ENCODE measurements at places on chromosomes 2 and 18.

GRCh38 chr2:28269019-28269784 is 123.5 kb upstream of the FOSL2 start:
- no peak for DNase-seq

GRCh38 chr2:174142290-174142689 is 106.0 kb downstream of the OLA1 start:
- no peak for DNase-seq

DNA sequence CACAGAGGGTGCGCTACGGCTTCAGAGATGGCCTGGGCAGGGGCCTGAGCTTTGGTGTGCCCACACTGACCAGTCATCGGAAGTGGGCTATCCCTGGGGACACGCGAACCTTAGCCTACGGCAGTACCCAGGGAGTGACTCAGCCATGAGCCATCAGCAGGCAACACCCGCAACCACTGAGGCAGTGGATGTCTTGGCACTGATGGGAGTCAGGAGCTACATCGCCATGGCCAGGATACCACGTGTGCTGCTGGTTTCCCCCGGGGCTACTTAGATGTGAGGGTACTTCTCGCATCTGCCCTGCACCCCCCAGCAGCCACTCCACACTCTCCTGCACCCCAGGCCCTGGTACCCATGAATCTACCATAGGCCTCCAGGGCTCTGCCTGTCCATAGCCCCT is 12.8 kb upstream of the HPCAL1 start:
- peak; percentile 37 for DNase-seq

DNA sequence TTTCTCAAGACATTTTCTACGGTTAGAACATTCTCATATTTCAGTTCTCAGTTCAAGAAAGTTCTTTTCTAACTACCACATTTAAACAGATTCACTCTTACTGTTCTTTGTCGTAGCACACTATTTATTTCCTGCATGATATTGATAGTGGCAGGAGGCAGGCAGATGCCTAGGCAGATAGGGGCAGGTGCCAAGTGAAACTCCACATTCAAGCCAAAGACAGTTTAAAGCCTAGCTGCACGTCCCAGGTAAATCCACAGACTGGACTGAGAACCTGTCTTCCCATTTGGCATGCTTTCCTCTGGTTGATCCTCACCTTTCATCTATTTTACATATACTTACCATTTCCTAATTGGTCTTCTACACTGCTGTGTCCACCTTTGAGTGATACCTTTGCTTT is 359.3 kb downstream of the TMX3 start:
- no peak for DNase-seq

DNA sequence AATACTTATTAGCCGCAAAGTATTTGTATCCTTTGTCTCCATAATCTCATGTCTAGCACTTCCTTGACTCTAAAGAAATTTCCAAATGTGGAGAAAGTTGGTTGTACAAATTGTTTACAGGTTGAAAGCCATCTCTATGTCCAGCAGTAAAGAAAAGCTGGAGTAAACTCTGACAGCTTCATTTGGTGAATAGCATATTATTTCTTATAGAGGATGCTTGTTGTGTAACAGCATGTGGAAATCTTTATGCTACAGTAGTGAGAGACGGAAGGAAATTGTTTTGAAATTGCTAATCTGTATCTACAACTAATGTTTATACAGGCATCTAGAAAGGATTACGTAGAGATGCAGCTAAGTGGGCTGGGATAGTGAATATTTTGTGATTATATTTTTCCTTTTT is 78.5 kb downstream of the UGGT1 start:
- DNase-seq: peak; percentile 18
